ENCODE measurements at places on chromosomes 5 and 9.

GRCh38 chr5:172902497-172903472, 56.4 kb upstream of the RPL26L1 start:
- no peak for DNase-seq

DNA sequence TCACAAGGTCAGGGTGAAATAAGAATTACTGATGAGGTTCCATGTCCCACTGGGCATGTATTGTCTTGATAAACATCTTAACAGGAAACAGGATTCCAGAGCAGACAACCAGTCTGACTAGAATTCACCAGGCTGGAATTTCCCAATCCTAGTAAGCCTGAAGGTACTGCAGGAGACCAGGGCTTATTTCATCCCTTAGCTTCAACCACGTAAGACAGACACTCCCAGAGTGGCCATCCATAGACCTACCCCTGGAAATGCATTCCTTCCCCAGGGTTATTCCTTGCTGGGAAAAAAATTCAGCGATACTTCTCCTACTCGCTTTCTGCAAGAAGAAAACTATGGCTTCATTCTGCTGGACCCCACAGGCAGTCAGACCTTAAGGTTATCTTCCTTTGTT, 785.4 kb downstream of the NR2F1-AS1 start:
- no peak for DNase-seq

- no peak for DNase-seq
Observed at GRCh38 chr5:113068559-113068958, 92.0 kb downstream of the DCP2 start.

GRCh38 chr5:69492923-69493395, 369 bp downstream of the OCLN start:
- no peak for DNase-seq

- no peak for DNase-seq
Observed at GRCh38 chr5:20604992-20605391, 617.0 kb upstream of the CDH18 start.

- no peak for DNase-seq
Observed at GRCh38 chr9:2173170-2173569, 158.0 kb downstream of the SMARCA2 start.

DNA sequence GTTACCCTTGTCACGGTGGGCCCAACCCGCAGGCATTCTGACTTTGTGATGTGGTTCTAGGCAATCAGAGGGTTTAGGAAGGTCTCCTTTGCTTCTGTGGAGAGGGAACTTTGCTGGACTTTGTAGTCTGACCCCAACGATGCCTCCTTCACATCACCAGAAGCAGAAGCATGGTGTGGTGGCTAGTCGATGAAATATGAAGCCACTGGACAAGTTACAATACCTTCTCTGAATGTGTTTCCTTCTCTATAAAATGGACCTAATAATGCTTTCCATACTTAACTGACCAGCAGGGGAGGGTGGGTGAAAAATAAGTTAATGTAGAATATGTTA, 607 bp downstream of the SPEF2 start:
- no peak for DNase-seq

DNA sequence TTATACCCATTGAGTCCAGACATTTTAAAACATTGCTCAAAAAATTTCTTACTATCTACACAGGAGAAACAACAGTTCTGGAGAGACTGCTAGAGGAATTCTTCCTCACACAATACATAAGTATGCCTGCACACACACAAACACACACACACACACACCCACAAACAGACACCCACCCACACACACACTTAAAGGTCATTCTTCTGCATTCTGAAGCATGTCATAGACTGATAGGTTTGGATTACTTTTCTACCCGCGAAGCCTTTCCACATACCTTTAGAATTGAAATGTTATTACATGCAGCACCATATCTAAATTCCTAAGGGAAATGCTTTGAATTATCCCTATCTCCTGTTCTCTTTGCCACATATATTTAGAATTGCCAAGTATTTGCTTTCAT, 80.2 kb downstream of the FAM174A start:
- DNase-seq, result no peak

DNA sequence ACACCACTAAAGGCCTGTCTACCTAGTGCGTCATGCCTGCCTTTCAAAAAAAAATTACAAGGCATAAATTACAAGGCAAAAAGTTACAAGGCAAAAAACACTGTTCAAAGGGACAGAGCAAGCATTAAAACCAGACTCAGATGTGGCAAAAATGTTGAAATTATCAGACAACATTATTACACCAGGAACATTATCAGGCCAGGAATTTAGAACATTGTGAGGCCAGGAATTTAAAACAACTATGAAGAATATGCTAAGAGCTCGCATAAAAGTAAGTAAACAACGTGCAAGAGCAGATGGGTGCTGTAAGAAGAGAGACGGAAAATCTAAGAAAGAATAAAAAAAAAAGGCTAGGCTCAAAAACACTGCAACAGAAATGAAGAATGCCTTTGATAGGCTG, 18.2 kb upstream of the MLANA start:
- DNase-seq, result no peak

GRCh38 chr5:8923526-8923925, 622.3 kb downstream of the SEMA5A start:
- DNase-seq, result no peak

GRCh38 chr9:96139592-96140295, 162.2 kb downstream of the HSD17B3 start:
- peak; percentile 36 for DNase-seq

GRCh38 chr9:87233899-87234455, 263.7 kb upstream of the DAPK1 start:
- DNase-seq, result no peak

GRCh38 chr9:135369412-135369990, 110.1 kb upstream of the PPP1R26 start:
- no peak for DNase-seq

DNA sequence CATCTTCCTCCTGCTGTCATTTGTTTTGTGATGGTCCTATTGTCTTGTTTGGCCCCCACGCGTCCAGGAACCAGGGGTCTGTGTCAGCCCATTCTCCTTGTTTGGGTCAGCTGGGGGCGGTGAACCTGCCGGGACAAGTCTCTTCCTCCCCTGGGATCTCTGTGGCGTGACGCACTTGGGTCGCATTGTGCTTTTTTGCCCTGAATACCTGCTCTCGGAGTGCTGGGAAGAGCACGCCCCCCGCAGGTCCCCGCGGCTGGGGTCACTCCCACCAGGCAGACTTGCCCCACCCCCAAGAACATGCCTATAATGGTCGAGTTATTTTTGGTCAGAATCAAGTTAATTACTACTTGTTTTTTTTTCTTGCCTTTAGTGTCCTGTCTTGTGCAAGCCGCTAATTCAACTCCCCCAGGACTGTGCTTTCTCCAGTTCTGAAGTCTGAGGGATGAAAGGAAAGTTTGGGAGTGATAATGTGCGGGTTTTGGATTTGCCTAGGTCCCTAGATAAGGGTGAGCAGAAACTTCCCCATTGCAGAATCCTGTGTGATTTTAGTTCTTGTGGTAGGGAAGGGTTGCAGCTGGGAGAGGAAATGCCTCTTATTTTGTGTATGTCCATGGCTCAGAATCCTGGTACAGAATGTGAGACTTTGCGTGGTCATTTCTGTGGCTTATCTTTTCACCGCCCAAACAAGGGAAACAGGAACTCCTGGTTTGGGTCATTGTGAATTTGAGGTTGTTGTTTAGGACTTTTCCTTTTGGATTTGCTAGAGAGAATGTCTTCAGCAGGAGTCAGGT, 789 bp downstream of the ACER2 start:
- peak; percentile 37 for DNase-seq

DNA sequence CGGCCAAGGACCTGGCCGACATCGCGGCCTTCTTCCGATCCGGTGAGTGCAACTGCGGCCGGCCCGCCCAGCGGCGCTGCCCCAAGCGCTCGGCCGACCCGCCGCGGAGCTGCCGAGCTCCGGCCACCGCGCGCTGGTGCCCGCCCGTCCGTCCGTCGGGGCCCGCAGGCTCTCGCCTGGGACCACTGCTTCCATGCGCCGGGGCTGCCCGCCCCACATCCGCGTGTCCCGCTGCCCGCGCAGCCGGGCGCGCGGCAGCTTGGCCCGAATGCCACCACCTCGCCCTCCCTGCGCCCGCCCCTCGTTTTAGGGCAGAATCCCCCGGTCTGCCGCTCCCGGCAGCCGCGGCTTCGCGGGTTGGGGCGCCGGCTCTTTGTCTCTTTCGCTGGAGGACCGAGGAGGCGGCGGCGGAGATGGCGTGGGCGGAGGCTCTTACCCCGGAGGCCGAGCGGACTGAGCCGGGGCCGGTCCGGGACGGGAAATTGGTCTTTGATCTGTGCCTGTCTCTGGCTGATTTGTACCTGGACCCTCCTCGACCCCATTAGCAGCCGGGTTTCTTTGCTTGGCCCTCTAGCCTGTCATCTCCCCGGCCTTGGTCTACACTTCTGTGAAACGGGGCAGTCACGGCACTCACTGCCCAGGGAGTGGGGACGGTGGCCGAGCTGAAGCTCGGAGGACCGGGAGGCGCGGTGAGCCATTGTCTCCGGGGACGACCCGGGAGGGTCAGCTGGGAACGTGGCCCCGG, 871 bp downstream of the TRIO start:
- no peak for DNase-seq

DNA sequence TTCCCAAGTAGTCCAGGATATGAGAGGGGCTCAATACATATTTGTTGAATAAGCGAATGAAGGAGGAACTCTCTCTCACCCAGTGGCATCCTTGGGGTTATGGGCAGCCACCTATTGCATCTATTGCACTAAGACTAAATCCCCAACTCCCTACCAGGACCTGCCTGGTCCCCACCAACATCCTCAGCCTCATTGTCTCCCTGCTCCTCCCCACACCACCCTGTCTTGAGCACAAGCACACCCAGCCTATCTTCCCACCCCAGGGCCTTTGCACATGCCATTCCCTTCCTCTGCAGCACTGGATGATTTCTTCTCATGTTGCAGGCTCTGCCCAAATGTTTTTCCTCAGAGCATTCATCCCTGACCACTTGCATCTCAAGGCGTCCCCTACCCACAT, 133.8 kb downstream of the BARX1 start:
- DNase-seq, result no peak

- DNase-seq, result no peak
Observed at GRCh38 chr9:71685394-71685793, 82.9 kb downstream of the CEMIP2 start.

- DNase-seq, result no peak
Observed at GRCh38 chr5:174571662-174572397, 152.6 kb upstream of the MSX2 start.

DNA sequence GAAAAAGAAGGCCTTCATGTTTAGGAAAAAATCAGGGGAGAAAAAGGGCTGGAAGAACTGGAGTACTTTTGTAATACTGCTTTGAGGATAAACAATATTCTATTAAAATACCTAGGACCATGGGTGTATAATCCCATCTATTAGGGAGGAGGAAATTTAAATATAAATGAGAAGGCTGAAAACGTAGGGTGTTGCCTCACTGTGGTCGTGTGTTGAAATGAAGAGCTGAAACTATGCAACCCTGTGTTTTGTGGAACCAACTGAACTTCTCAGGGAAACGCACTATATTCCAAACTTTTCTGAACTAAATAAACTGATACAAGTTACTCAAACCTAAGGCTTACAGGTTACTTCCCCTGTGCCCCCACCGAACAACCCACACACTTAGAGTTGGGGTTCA, 4.5 kb upstream of the CNTLN start:
- no peak for DNase-seq

GRCh38 chr5:103938146-103938695, 375.6 kb upstream of the NUDT12 start:
- DNase-seq, result no peak

- no peak for DNase-seq
Observed at GRCh38 chr5:107887166-107887943, 216.6 kb upstream of the EFNA5 start.

GRCh38 chr9:84305497-84306131, 34.9 kb downstream of the SLC28A3 start:
- no peak for DNase-seq

DNA sequence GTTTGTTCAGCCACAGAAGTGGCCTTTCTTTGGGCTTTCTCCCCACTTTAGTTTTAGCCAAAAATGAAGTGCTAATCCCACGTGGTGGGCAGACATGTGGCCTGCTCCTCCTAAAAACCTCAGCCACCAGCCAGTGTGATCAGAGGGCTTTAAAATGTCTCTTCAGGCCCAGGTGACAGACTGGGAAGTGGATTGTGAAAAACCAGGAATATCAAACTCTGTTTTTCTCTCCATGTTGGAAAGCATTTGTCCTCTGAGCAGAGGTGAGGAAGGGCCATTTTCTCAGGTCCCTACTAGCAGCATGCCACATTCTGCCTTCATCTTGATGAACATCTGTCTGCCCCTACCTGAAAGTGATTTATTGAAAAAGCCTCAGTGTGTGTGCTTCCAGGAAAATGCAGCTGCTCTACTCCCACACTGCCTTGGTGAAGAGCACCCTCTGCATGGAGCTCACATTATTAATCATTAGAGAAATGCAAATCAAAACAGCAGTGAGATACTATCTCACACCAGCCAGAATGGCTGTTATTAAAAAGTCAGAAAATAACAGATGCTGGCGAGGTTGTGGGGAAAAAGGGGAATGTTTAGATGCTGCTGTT, 181.2 kb upstream of the DMAC1 start:
- DNase-seq, result no peak

GRCh38 chr5:42270771-42271170, 152.5 kb upstream of the GHR start:
- DNase-seq, result no peak

GRCh38 chr5:64229163-64229774, 63.6 kb downstream of the RNF180 start:
- DNase-seq, result no peak

DNA sequence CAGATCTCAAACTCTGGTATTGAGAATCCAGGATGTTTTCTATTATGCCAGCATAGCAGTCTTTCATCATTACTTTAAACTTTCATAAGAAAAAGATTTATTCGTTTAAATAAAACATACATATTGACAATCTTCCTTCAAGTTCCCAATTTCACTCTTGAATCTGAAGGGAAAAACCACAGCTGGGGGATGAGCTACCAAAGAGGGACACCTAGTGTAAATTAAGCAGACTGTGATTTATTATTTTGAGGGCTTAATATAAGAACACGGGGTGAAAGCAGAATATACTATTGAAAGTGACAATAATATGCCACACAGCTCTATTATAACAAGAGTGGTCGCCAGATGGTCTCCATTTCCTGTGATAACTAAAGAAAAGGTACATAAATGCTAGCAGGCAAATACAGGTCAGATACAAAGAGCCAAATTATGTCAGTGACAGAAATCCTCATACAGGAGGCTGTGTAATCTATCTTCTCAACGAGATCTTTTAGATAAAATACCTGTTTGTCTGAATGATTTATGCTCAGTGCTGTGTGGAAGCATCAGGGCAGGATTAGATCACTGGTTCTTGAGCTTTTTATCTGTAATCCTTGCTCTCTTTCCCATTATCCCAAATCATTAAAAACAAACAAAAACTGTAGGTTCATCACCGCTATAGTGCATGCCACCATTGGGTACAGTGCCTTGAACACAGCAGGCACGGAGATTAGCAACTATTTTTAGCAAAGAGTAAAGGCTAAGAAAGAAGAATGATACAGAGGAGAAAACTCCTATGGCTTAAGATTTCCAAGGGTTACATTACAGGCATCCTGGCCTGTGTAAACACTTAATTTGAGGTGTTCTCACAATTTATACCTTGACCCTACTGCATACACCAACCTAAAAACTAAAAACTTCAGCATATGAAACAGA, 116.6 kb downstream of the DROSHA start:
- DNase-seq, result no peak

GRCh38 chr5:95718203-95718602, 12.9 kb upstream of the RHOBTB3 start:
- DNase-seq, result no peak

- no peak for DNase-seq
Observed at GRCh38 chr5:15513911-15514310, 13.9 kb downstream of the FBXL7 start.

All from DMS79 treated with DMSO at 0.1 percent for 48 hours (cell line).